Activated naive CD4-positive, alpha-beta T cell treated with anti-CD3 and anti-CD28 coated beads, Interleukin-2, amount 10 ng/mL, durations not matched to agents 7 days and 5 days (primary cell): ENCODE measurements at places on chromosomes 2 and 18.

- no peak for DNase-seq
These were observed 45.2 kb downstream of the GAREM1 start for GRCh38 chr18:32425466-32425865.

DNA sequence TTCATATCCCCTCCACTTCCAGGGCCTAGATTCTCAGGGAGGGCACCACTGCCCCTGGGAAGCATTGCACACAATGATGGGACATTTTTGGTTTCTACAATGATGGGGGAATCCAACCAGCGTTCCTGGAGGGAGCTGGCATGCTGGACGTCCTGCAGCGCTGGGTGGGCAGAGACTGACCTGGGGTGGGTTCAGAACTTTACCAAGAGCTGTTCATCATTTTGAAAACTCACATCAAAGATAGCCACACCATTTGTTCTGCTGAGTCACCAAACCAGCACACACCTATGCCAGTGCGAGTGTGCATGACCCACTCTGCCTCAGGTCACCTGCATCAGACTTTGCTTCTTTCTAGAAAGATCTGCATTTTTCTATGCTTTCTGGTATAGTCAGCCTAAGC, 14.1 kb upstream of the ARMC9 start:
- no peak for DNase-seq

DNA sequence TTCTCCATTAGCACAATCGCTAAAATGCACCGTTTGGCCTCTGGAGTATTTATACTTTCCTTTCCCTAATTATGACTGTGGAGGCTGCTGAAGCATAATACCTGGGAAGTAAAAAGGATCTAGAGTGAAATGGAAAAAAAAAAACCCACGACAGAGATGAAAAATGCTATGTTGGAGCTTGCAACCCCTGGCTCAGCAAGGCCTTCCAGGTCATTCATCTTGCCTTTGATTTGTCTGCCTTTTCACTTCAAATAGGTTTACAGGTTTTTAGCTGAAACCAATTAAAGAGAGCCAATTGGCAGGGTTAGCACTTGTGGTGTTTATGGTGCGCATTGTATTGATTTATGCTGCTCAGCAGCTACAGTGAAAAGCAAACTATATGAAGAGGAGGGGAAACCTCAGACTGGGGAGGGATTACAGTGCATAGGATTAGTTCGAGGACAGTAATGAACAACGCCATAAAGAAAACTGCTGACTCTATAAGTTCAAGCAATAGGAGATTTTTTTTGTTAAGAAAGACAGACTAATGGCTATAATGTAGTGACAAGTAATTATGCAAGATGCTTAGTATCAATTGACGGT, 347.9 kb downstream of the MEIS1 start:
- no peak for DNase-seq

GRCh38 chr18:23966909-23967308, 47.6 kb upstream of the TTC39C start:
- no peak for DNase-seq
